ENCODE measurements at places on chromosomes 7 and 10. TPM values are rescaled to one million over a fixed set of nuclear protein-coding genes. Genes with fewer than 3 reads are reported as not detected.

GRCh38 chr10:129079705-129080104, 387.3 kb upstream of the MGMT start:
- DNase-seq: peak; percentile 38

DNA sequence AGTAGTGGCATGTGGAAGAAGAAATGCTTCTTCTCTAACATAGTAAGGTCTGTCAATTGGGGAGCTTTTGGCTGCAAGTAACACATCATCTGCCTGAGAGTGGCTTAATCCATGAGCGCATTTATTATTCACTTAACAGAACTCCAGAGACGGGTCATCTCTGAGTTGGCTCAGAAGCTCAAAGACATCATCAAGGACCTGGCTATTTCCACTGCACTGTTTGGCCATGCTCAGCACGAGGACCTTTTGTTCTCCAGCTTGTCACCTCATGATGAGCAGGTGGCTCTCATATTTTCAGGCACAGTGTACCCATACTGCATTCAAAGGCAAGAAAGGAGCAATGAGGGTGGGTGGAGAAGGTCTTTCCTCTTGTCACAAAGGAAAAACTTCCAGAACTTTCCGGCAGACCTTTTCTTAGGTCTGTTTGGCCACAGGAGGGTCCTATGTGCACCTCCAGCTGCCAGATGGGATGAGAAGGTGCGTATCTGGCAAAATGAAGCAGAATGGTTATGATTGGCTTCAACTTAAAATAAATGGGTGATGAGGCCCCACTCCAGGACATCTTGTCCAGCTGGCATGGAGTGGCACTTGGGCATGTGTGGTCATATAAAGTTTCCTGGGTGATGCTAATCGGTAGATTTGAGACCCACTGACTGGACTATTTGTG, 55.6 kb upstream of the SHH start:
- DNase-seq: no peak

DNA sequence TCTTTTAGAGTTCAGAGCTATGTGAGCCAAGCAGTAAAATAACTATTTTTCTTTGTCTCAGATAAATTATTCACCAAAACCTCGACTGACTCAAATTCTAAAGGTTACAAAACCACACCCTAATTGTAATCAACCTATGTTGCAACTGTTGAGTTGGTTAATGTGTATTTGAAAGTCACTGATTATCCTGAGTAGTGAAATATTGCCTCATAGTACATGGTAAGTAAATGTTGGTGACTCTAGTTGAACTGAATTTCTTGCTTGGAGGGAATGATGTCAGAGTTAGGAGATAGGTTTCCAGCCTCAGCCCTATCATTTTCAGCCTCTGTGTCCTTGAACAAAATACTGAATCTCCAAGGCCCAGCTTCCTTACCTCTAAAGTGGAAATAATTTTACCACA, 3.0 kb upstream of the CYP2C18 start:
- DNase-seq: no peak

CYP2C19 gene
- polyA plus RNA-seq: not detected

DNA sequence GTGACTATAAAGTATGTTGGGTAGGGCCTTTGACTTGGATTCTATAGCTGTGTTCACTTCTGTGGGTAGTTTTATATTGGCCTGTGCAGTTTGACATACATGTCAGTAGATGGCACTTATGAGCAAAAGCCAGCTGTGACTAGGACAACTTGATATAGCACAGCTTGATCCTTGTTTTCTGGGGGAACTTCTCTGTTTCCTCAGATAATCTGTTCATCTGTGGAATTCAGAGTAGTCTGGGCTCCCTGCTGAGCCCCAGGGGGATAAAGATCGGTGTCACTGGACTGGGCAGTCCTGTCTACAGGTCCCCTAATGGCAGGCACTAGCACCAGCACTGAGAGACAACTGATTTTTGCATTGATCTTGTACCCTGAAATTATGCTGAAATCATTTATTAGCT, 25.4 kb downstream of the CYP2C9 start:
- DNase-seq: peak; percentile 52

STAG3 gene
- polyA plus RNA-seq: 8.9 TPM

OR2A42 gene
- not detected for polyA plus RNA-seq

DNA sequence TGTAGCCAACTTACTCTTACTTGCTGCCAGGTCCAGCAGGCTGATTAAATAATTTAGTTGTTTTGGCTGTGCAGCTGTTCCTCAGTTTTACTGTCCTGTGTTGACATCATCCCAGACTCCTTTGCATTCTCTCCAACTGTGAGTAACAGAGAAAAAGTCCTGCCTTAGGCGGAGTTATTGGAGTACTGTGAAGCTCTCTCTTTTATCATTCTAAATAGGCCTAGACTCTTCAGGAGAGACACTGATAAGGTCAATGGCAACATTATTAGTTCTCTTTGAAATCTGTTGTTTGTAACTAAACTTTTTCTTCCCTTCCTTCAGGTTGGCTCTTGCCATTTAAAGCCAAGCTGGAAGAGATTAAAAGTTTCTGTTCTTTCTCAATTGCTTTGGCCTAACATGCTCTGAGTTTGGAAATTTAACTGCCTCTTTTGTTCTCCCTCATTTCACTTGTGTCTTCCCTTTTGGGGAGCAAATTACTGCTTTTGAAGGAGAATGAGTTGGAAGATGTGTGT, 215.7 kb upstream of the CSTF2T start:
- no peak for DNase-seq

- DNase-seq: no peak
Measured at GRCh38 chr10:12564173-12564572, 214.8 kb downstream of the CAMK1D start.

DNA sequence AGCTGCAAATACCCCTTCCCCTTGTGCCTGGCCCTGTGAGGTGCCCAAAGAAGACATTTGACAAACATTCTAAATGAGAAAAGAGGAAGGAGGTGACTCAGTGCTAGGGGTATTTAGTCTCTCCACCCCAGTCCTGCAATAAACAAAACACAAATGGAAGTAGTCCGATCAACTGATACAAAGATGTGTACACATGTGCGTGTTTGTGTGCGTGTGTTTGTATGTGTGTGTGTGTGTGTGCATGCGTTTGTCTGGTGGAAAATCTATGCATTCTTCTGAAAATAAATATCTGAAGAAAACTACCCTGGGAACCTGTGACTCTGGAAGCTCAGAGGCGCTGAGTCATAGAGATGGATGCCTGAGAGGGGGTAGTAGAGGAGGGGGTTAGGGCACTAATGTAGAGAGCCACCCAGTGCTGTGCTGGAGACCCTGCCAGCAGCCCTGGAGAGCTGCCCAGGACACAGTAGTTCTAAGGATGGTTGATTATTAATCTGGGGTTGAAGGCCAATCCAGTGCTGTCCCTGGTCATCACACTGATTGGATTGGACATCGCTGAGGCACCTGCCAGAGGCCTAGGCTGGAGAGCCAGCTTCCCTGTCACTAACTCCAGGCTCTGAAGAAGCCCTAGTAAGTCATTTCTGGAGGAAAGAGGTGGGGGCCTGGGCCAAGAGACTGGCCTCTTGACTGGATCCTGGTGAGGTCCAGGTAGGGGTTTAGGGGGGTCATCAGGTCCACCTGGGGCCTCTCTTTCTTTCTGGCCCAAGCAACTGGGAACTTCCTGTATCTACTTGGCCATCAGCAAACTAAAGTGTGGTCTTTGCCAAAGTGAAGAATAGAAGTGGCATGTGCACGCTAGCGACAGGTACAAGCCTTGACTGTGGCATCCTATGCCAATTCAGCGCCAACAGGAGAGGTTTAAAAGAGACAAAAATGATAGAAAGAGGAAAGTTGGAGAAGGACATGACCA, 18.5 kb downstream of the SFTPA1 start:
- DNase-seq: no peak

DNA sequence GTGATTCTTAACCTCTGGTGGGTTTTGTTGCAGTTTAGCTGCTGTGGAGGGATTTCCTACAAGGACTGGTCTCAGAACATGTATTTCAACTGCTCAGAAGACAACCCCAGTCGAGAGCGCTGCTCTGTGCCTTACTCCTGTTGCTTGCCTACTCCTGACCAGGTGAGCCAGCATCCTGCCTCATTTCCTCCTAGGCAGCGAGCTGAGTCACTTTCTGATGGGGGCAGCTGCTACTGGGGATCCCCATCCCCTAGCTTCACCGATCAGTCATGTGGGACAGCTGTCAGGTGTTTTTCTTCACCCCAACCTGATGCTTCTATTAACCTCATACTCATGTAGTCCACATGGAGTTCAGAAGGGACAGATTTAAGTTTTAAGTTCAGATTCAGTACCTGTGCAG, 21.7 kb upstream of the SMO start:
- no peak for DNase-seq

GRCh38 chr7:84245835-84246234, 51.2 kb upstream of the SEMA3A start:
- no peak for DNase-seq

ADAMTS14 gene
- polyA plus RNA-seq: 1.7 TPM

DNA sequence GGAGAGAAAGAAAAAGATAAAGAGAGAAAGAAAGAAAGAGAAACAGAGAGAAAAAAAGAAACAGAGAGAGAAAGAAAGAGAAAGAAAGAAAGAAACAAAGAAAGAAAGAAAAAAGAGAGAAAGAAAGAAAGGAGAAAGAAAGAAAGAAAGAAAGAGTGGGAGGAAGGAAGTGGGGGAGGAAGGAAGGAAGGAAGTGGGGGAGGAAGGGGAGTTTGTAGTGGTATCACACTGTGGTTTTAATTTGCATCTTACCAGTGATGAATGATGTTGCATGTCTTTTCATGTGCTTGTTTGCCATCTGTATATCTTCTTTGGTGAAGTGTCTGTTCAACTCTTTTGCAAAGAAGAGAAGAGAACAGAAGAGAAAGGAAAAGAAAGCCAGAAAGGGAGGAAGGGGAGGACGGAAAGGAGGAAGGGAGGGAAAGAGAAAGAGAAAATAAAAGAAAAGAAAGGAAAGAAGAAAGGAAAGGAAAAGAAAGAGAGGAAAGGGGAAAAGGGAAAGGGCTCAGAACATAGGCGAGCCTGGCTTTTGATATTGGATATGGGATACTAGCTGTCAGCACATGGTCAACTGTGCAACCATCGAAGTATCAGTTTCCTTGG, 79.2 kb upstream of the FRMD4A start:
- DNase-seq: no peak

BHLHA15 gene
- 3.5 TPM for polyA plus RNA-seq

DNA sequence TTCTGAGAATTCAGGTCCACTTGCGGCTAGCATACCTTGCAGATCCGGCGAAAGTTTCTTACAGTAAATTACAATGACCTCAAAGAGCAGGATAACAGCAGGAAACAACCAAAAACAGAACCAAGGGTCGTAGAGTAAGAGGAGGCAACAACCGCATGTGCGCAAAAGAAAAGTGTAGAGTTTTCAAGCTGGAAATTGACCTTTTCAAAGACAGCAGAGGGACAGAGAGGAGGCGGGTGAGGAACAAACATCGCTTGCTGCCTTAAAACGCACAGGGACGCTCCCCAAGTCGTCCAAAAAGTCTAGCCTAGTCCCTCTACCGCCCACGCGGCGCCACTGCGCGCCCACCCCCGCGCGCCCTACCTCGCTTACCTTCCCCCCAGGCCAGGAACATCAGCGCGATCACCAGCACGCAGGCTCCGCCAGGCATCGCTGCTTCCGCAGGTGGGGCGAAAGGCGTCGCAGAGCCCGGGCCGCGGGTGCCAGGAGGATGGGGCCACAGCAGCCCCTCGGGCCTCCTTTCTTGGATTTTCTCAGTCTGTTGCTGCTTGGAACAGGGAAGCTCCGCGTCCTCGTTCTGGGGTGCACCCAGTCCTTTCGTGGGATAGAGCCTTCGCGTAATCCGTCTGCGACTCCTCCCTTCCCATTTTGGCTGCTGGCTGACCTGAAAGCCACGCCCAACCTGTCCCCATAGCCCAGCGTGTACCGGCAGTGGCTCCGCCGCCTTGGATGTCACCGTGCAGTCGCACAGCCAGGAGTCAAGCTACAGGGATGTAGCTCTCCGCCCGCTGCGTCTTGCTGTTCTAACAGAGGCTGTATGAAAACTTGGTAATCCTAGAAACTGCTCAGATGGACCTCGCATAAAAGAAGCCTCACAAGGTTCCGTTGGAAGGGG, at the start of gene VWDE:
Gene VWDE (minus strand): TSS at position 579 of the 895 bp plus-strand sequence. CDS start 149 bp downstream, at position 430.
- DNase-seq: peak; percentile 69

- peak; percentile 3 for DNase-seq
Measured at GRCh38 chr7:113143486-113144257, 25.3 kb upstream of the SMIM30 start.

- no peak for DNase-seq
Measured at GRCh38 chr10:14409247-14409646, 78.5 kb upstream of the FRMD4A start.

GRCh38 chr7:4185721-4186512, 496.2 kb upstream of the FOXK1 start:
- DNase-seq: no peak

DNA sequence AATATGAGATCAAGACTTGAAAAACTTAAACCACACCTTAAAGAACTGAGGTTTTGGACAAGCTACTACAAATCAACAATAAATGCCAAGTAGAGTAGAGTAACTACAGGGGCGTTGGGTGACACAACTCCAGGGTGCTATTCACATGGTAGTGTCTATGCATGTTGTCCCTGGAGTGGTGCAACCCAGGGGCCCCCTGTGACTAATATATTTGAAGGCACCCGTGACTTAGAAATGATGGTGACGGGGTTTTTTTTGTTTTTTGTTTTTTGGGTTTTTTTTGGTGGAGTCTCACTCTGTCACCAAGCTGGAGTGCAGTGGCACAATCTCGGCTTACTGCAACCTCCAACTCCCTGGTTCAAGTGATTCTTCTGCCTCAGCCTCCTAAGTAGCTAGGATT, 106.9 kb downstream of the FAM107B start:
- DNase-seq: no peak
